CD8-positive, alpha-beta T cell (primary cell): ENCODE measurements at places on chromosomes 4 and X.

DNA sequence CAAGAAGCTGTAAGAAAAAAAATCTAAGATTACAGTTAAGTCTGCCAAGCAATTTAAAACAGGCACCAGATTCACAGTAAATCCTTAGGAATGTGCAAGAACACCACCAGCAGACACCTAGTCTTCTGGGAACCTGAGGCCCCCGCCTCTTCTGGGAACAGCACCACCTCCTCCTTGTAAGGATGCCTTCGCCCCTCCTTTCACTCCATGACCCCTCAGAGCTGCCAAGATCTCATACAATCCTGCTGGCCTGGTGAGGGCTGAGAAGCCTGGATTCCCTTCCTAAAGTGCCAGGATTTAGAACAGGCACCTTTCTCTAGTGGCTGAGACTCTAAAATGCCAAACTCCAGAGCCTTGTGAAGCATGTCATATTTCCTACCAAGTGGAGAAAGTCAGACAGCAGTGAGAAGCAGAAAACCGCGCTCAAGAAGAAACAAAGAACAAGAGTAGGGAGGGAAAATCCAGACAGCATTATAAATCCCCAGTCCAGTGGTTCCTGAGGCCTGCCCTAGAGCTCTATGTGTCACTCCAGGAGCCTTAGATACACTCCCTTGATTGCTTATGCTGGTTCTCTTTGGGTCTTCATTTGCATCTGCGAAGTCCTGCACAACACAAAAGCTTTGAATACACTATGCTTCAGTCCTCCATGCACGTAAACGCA, 166.4 kb downstream of the TSPAN5 start:
- no peak for DNase-seq

DNA sequence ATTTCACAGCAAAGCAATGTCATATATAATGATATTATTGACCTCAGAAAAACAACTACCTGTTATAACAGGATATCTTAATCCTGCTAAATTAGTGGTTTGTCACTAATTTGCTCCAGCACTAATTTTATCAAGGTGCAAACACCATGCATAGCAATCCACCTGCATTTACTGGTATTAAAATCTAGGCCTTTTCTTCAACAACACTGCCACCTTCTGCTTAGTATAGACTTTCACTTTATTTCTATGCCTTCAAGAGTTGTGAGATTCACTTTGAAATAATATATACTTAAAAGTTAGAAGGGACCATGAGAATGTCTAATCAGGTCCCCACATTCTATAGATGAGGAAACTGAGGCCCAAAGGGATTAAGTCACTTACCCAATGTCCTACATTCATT, 82.1 kb upstream of the IQCM start:
- DNase-seq, result no peak

GRCh38 chr4:38905652-38906385, 38.2 kb downstream of the FAM114A1 start:
- no peak for DNase-seq

DNA sequence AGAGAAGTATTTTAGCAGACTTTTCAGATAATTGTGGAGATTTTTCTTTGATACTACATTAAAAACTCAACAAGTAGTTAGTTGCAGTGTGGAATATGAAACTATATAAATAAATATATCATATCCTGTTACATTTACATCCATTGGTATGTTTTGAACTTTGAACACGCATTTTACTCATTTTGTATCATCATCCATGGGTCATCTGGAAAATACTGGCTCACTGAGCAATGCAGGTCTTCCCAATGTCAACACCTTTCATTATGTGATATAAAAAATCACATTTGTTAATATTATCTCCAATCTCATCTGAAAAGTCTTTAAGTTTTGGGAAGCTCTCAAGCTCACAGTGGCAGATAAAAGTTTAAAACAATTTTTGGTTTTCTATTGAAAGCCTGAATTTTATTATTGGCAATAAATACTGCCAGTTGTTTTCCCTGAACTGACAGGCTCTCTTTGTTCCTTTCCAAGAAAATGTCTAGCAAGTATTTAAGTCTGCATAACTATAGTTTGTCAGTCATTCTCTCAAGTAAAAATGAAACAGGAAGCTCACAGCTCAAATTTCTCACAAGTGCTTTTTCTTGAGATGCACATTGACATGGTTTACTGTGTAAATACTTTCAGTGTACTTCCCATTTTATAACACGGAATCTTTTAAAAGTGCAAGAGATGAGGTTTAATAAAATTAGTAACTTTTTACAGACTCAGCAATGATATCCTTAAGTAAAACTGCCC, 183.5 kb upstream of the GPC4 start:
- no peak for DNase-seq

- no peak for DNase-seq
These were observed 36.8 kb upstream of the VBP1 start for GRCh38 chrX:155179346-155179997.
